ENCODE measurements at places on chromosomes 3 and 15.
A peak's percentile ranks its signal among the peaks of the same experiment; 100 is the strongest.

DNA sequence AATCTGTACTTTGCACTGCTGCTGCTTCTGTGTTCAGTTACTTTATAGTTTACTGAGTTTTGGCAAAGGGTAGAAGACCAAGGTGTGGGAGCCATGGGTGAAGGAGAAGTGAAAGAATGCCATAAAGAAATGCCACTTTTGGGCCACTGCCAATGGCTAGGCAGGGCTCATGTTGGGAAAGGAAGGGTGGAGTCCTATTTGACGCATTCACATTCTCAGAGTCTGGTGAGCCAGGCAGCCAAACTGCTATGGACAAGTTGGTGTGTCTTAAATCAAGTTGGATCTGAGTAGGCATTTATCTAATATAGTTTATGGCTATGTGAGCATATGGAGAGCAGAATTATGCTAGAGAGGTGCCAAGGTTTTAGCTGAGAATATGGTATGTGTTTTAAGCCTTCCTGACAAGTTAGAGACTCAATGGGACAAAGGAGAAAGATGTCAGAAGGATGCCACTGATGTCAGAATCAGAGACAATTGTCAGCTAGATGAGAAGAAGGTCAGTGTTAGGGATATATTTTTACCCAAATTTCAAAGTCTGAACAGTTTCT is 296.1 kb downstream of the AGBL1 start:
- DNase-seq = no peak

- DNase-seq = no peak
These were observed 98.2 kb downstream of the FNDC3B start for GRCh38 chr3:172137287-172138192.

DNA sequence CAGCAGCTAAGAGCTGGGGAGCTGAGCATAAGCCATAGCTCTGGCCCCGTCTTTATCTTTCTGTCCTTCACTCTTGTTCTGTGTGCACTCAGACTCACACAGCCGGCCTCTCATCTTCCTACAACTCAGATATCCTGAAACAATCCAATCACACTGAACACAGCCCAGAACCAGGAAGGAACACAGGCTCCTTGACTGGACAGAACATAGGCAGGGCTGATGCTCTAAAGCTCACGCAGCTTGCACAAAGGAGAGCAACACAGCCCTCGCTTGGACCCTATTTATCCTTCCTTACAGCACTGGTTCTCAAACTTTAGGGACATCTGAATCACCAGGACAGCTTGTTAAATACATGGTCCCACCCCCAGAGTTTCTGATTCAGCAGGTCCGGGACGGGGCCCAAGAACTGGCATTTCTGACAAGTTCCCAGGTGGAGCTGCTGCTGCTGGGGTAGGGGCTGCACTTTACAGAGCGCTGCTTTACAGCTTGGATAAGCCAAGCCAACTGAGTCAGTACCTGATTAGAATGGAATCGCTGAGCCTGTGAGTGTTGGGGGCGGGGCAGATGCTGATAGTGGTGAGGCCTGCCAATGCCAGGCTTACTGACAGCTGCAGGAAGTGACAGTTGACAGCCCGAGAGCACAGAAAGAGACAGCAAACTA is 65.1 kb downstream of the MRPL46 start:
- peak; percentile 1 for DNase-seq

DNA sequence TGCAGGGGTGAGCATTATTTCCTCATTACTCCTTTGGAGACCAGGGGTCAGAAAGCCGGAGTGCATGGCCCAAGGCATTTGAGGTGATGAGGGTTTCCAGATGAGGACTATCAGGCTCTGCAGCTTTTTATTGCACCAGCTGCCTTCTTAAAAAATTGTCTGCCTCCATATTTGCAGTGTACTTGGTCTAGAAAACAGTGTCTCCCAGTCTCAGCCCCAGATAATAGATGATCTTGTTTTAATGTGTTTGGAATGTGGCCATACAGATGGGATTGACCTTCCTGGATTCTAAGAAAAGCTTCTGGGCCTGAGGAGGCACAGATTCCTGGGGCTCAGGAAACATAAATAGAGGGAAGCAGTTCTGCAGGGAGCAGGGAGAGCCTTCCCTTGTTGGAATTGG is 123.3 kb downstream of the GABRG3 start:
- DNase-seq = no peak

DNA sequence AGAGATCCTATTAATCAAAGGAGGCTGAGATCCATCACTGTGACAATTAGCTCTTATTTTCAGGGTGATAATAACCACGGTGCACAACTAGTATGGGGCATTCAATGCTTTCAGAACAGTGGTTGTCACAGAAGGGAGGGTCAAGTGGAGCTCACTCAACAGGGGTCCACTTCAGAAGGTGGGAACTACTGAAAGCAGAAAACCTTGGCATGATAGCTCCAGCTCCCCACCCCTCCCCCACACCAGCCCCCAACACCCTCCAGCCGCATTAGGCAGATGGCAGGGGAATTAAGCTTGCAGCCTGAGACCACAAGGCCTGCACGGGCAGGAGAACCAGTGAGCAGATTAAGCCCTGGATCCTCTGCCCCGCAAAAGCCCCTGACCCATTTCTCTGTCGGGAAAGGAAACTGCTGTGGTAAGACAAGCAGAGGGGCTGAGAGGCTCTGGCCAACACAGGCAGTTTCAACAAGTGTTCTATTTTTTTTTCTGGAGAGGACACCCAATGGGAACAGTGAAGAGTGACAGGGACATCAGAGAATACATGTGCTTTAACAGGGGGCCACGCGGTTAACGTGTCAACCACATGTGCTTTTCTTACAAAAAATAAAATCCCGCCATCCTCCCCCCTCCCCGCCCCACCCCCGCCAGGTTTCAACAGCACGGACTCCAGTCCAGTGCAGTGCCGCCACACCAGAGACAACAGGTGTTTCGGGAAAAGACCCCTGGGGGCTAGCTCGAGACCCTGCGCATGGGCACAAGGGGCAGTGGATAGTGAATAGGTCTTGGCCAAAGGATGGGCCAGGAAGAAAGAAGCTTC is 997 bp downstream of the FYCO1 start:
- peak; percentile 66 for DNase-seq

DNA sequence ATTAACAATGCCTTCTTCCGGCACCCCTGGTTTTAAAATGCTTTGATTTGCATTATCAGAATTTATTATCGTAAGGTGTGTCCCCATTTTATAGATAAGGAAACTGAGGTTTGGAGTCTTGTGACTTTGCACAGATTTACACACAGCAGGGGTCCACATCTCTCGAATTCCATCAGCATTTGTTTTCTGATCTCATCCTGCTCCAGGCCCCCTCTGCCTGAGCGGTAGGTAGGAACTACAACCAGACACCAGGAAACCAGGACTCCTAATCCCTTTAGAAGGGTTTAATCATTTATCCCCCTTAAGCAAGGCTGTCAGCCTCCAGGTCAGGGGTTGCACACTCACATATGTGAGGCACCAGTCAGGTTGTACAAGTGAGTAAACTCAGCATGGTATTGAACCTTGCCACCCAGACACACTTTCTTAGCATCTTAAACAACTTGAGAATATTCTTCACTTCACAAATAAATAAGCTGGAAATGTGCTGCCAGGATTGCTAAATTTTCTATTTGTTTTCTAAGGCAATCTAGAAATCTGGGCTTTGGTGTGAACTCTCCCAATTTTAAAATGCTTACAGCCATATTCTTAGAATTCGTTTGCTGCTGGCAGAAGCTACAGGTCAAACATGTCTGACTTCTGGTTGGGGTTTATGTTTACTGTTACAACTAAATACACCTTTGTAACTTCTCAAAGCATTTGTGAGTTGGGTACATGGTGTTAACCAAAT is 31.7 kb upstream of the CMTM7 start:
- no peak for DNase-seq

GRCh38 chr3:141011232-141011996 is 39.7 kb upstream of the SPSB4 start:
- DNase-seq = peak; percentile 59

DNA sequence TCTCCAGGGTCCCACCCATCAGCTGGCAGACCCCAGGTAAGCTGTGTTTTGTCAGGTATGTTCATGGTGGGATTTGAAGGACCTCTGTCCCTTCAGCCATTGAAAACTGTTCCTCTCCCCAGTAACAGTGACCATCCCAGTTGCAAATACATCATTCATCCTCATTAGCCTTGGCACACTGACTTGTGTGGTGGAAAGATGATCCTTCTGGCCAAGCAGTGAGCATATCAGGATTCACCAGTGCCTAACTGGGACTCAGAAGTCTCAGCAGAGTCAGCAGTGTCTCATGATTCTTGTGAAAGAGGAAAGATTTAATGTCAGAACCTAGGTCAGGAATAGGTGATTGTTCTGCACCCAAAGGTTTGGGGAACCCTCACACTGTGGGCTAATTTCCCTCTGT is 90.2 kb downstream of the DNAJB8 start:
- no peak for DNase-seq

DNA sequence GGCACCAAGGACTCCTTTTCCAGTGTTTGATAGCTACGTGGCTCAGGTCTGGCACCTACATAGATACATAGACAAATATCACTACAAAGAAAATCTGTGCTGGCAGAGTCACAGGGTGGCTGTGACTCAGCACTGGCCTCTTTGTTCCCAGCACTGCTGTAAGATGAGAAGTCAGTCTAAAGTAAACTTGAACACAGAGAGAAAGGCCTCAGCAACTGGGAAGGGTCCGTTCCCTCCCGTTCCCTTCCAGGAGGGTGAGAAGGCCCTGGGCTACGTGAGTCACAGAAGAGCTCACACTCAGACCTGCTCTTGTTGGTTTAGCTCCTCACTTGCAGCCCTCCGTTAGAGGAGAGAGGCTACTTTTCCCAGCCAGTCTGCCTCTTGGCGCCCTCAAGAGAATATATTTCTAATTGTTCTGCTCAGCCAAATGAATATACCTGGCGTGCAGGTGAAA is 23.1 kb downstream of the ANXA2 start:
- DNase-seq = no peak

DNA sequence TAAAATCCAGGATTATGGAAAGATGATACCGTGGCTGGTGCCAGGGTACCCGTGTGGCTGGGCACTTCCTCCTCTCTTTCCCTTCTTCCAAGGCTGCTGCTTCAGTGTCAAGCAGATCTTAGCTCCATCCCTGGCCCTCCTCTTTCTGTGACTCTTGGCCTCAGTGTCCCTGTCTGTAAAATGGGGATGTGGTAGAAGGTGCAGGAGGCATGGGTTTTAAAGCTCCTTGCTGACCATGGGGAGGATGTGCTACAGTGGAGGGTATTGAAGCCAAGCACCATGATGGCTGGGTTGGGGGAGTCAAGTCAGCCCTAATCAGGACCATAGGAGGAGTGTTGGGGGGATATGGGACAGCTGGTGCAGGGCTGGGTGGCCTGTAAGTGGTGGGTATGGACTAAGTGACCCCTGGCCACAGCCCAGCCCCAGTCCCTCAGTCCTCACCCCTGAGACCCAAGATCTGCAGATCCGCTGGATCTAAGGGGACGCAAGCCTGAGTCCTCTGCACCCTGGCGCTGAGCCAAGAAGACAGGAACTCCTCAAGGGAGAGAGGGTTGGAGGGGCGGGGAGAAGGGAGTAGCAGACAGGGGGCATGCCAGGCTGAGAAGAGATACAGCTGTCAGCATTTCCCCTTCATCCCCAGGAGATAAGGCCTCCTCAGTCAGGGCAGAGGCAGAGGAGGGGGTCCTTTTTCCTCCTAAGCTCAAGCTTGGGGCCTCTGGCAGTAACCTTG is 12.0 kb downstream of the PTH1R start:
- DNase-seq = no peak

- peak; percentile 9 for DNase-seq
These were observed 88.3 kb upstream of the PPIB start for GRCh38 chr15:64251121-64251520.

DNA sequence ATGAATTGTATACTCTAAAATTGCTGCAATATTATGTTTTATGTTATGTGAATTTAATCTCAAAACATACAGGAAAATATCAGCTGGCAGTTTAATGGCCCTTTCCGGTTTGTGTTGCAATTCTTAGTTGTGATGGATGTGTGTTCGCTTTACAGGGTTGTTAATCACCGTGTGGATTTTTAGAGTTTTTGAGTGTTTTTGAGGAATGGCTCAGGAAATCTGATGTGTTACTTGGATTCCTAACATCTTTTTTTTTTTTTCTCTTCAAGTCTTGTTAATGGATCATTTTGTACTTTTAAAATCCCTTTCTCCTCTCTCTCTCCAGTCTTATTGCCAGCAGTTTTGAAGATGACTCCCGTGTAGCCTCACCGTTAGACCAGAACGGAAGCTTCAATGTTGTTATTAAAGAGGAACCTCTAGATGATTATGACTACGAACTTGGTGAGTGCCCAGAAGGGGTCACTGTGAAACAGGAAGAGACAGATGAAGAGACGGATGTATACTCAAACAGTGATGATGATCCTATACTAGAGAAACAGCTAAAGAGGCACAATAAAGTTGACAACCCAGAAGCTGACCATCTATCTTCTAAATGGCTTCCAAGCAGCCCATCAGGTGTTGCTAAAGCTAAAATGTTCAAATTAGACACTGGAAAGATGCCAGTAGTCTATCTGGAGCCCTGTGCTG is 35.7 kb downstream of the MGA start:
- peak; percentile 23 for DNase-seq

- no peak for DNase-seq
These were observed 102.3 kb downstream of the TPRA1 start for GRCh38 chr3:127488141-127488672.

GRCh38 chr3:124033360-124034015 is 41.6 kb upstream of the ROPN1 start:
- no peak for DNase-seq

DNA sequence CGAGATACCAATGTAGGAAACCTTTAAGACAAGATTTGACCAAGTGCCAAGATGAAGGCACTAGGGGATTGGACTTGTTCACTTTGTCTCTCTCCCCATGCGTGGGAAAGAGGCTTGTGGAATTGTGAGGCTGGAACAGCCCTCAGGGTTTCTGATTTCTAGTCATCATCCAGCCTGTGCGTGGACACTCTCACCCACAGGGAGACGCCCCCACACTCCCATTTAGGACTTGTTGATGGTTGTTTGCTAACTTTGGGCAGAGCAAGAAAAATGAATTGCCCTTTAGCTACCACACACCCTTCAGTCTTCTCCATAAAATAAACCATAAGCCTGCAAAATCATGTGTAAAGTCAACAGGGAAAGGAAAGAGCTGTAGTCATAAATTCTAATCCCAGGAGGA is 18.4 kb downstream of the ACKR2 start:
- DNase-seq = no peak

- no peak for DNase-seq
These were observed 240.0 kb upstream of the SEMA6D start for GRCh38 chr15:47477341-47477740.

DNA sequence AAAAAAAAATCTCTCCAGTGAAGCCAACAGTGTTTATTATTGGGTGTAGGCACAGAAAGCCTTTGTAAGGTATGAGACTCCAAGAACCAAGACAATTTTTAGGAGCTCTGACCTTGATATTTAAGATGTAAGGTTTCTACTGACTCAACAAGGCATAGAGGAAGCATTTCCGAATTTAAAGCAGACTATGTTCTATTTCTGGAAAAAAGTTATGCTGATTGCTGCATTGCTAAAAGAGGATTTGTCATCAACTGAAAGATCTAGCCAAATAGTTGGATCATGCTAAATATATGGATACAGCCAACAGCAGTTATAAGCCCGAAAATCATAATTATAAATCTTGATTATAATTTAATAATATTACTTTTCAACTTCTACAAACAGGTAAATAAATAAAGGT is 53.3 kb upstream of the MELTF start:
- DNase-seq = no peak

Measured in CD4-positive, CD25-positive, alpha-beta regulatory T cell (primary cell).